ENCODE measurements at places on chromosomes 4 and X.
A peak's percentile ranks its signal among the peaks of the same experiment; 100 is the strongest.

- no peak for DNase-seq
These were observed 104.4 kb downstream of the RTL5 start for GRCh38 chrX:72027024-72027913.

DNA sequence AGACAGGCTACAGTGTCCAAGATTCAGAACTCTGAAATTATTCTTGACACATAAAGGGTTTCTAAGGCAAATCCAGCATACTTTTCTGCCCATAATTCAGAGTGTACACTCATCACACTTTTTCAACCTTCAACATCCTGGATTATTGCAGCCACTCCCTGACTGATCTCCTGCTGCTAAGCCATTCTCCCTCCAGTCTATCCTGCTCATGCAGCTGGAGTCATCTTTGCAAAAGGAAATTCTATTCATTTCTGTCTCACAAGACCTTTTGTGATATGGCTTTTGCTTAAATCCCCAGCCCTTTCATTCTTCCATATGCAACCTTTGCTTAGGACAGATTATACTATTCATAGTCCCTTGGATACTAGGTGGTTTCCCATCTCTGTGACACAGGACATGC is 236.1 kb upstream of the LDB2 start:
- no peak for DNase-seq

DNA sequence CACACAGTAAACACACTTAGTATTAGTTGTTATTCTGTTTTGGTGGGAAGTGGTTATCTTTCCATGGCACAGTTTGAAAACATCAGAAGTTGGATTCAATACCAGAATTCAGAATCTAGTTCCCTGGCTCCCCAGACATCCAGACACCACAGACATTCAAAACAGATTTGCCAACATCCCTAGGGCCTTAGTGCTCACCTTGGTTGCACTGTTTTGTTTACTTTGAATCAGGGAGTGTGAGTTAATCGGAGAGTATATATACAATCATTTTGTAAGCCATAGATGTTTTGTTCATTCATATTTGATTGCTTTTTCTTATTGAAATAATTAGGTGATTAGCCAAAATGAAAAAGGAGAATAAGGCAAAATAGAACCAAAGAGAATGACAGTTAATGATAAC is 324.7 kb upstream of the CLNK start:
- no peak for DNase-seq

GRCh38 chr4:180028682-180029081 is 2214.5 kb upstream of the TENM3 start:
- DNase-seq: no peak

- no peak for DNase-seq
These were observed 615.6 kb downstream of the CENPC start for GRCh38 chr4:66929748-66930147.

GRCh38 chr4:53128706-53129357 is 237.0 kb downstream of the SCFD2 start:
- DNase-seq: no peak

DNA sequence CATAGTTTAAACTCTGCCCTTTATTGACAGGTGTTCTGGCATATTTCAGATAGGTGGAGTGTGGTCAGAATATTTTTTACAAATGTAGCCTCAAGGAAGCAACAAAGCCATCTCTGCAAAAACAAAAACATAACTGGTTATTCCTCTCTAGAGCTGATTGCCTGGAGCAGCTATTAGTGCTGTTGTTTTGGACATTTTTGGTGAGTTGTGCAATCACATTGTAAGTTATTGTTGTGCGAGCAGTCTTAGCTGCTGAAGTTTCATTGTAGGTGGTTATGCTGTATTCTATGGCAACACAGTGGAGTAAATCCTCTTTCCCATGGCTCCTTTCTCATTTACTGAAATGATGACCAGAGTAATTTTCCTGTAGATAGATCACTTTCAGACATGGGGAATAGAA is 1413.0 kb downstream of the PCDH7 start:
- DNase-seq: no peak

GRCh38 chr4:187944179-187944578 is 51.4 kb upstream of the ZFP42 start:
- DNase-seq: no peak

DNA sequence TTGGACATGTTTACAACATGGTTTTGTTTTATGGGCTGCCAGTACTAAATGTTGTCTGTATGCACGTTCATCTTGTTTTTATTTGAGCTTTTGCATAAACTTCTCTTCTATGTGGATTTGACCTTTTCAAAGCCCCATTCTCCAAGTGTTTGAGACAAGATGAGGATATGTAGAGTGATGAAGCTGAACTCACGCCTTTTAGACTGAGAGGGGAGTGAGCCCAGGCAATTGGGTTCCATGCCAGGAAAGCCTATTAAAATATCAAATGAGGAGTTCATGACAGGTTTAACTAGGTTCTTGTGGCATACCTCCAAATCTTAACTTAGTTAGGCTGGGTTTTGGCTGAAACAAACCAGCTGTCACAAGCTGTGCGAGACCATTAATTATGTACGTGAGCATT is 170.4 kb upstream of the LDB2 start:
- no peak for DNase-seq

- no peak for DNase-seq
These were observed 1.7 kb upstream of the ZFP92 start for GRCh38 chrX:153409414-153410101.

DNA sequence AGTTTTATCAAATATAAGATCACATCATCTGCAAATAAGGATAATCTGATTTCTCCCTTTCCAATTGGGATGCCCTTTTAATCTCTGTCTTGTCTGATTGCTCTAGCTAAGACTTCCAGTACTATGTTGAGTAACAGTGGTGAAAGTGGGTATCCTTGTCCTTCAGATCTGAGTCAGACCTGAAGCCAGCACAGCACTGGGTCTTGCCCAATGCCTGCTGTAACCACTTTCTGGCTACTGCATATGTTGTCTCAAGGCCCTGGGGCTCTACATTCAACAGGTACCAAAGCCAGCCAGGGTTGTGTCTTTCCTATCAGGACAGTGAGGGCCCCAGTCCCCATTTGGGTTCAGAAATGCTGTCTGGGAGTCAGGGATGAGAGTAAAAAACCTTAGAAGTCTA is 90.3 kb downstream of the CYSLTR1 start:
- no peak for DNase-seq

GRCh38 chr4:17182888-17183287 is 284.4 kb upstream of the LDB2 start:
- DNase-seq: no peak

- no peak for DNase-seq
These were observed 9.8 kb downstream of the ATP2B3 start for GRCh38 chrX:153527208-153527607.

GRCh38 chr4:122052677-122053076 is 99.5 kb upstream of the BLTP1 start:
- no peak for DNase-seq

- DNase-seq: no peak
These were observed 31.8 kb downstream of the PRRG1 start for GRCh38 chrX:37380924-37381323.

DNA sequence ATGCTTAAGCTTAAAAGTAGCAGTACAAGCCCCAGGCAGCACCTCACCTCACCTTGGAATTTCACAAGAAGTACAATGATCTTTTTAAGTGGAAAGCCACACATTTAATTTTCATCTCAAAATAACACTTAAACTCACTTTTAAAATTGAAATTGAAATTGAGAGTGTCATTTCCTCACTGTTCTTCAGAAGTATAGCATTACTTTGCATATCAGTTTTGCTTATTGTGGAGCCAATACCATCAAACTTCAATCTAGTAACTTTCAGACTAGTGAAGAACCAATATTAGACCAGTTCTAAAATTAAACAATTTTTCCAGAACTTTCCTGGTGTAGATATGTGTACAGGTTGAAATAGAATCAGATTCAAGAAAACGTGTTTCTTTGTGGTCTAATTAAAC is 242.4 kb downstream of the NDST4 start:
- no peak for DNase-seq

DNA sequence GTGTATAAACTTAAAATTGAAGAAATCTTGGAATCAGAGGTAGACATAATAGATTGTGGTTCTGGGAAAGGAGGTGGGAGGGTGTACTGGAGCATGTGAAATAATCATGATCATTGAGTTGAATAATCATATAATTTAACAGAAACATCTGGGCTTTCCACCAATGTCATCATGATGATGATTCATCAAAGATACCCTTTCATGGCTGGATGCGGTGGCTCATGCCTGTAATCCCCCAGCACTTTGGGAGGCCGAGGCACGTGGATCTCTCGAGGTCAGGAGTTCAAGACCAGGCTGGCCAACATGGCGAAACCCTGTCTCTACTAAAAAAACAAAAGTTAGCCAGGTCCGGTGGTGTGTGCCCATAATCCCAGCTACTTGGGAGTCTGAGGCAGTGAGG is 6.7 kb upstream of the RUFY3 start:
- no peak for DNase-seq

GRCh38 chrX:23656684-23657083 is 10.6 kb upstream of the PRDX4 start:
- no peak for DNase-seq

- no peak for DNase-seq
These were observed 191.3 kb upstream of the GATB start for GRCh38 chr4:151952137-151952536.

GRCh38 chrX:134572816-134573682 is 85.2 kb downstream of the PLAC1 start:
- no peak for DNase-seq

DNA sequence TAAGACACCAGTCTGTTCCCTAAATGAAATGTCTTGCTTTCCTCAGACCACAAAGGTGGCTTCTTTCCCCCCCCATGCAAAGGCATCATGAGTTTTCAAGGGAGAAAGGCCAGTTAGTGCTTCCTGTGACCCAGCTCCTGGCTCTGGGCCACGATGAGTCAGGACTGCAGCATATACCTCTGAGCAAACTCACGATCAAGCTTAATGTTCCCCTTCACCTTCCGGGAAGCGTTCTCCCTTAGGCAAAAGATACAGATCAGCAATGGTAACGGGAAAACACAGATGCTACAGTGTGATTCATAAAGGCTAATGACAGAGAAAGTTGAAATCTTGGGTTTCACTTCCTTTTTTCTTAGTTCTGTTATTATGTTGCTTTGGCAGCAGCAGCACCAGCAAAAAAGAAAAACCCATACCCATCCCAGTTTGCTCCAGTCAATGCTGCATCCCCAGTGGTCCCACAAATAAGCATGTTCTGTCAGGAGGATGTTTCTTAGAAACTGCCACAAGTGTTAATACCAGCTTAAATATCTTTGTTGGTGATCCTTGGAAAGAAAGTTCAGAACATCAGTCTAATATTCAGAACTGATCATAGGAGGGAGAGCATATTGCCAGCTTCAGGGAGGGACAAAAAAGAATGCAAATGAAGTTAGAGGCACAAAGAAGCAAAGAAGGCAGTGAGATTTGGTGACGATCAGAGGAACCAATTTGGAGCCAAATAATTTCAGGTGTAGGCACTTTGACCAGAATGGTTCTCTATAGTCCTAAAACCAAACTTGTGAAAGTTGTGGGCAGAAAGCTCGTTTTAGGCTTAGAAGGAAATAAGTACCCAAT is 41.2 kb downstream of the LONRF3 start:
- DNase-seq: peak; percentile 2

- no peak for DNase-seq
These were observed 27.9 kb upstream of the EXOC1L start for GRCh38 chr4:55791666-55792065.

DNA sequence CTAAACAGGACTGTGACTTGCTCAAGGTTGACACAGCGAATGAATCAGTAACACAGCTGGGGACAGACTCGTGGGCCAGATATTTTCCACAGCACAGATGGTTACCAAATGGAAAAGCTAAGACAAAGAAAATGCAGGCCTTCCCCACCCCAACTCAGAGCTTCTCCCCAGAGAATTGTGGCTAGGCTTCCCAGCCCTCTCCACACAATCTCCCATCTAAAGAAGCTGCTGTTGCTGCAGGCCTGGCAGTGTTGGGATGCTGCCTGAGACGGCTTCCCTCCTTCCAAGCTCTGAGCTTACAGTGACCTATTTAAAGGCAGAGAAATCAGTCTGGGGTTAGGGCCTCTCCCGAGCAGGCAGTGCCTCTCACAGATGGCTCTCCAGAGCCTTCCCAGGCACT is 46.5 kb upstream of the PGRMC1 start:
- no peak for DNase-seq

- DNase-seq: no peak
These were observed 87.5 kb downstream of the TRAPPC11 start for GRCh38 chr4:183746305-183747229.

- DNase-seq: no peak
These were observed 564.4 kb downstream of the GALNTL6 start for GRCh38 chr4:172377486-172378140.

DNA sequence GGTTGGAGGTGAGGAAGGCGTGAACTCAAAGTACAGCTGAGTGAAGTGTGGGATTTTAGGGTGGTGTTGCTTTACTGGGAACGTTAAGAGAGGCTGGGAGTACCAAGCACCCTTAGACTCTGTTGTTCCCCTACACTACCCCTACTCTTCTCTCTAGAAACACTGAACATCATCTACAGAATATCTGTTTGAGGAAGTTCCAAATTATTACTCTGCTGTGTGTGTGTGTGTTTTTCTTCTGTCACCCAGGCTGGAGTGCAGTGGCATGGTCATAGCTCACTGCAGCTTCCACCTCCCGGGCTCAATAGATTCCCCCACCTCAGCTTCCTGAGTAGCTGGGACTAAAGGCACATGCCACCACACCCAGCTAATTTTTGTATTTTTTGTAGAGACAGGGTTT is 76.7 kb upstream of the AP1S2 start:
- no peak for DNase-seq

DNA sequence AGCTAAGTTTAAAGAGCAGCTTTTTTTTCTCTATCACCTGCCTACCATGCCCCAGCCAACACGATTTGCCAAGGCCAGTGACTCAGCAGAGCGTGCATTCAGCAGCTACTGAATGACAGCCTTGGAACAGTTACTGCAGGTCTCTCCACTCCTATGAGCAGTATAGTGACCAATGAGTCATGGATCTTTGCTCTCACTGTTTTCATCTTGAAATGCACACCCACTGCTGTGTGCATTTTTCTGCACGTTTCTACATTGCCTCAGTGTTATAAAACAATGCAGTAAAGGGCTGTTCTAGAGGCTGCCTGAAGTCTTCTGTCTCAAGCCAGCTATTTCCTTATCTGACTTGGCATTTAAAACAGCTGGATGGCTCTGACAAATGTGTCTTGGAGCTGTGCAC is 66.0 kb upstream of the C4orf54 start:
- DNase-seq: no peak

DNA sequence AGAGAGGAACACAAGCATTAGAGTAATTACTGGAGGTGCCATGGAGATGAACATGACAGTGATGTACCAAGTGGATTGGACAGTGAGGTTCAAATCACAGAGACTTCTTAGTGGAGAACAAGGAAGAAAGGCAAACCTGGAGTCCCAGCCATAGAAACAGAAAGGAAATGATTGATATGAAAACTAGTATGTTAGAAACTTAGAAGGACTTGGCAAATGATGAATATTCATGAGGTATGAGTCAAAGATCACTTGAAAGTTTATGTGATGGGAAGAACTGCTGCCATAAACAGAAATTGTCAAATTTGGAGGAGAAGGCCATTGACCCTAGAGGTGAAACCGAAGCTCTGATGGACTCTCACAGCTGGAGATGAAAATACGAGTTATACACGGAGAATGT is 88.2 kb downstream of the PHOX2B start:
- DNase-seq: no peak
